ENCODE measurements at places on chromosomes 13 and 19. TPM values are rescaled to one million over a fixed set of nuclear protein-coding genes. Genes with fewer than 3 reads are reported as not detected.
A peak's percentile ranks its signal among the peaks of the same experiment; 100 is the strongest.

GRCh38 chr13:101576977-101577376 lies 124.5 kb downstream of the ITGBL1 start:
- DNase-seq: no peak

DNA sequence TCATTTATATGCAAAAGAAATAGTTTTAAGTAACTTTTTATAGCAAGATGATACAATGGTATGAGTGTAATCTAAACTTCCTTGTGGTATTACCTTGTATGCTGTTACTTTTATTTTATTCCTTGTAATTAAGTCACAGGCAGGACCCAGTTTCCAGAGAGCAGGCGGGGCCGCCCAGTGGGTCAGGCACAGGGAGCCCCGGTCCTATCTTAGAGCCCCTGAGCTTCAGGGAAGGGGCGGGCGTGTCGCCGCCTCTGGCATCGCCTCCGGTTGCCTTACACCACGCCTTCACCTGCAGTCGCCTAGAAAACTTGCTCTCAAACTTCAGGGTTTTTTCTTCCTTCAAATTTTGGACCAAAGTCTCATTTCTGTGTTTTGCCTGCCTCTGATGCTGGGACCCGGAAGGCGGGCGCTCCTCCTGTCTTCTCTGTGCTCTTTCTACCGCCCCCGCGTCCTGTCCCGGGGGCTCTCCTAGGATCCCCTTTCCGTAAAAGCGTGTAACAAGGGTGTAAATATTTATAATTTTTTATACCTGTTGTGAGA lies 10.2 kb downstream of the PLPPR3 start:
- no peak for DNase-seq

GRCh38 chr19:38506723-38507550 lies 73.4 kb downstream of the RYR1 start:
- DNase-seq: peak; percentile 9

- no peak for DNase-seq
Observed at GRCh38 chr13:28730762-28731161, 12.0 kb upstream of the SLC46A3 start.

- no peak for DNase-seq
Observed at GRCh38 chr13:99968521-99969452, 2.8 kb downstream of the ZIC5 start.

GRCh38 chr19:8571006-8571411 lies 6.2 kb downstream of the MYO1F start:
- no peak for DNase-seq

NCAN gene
- 0.05 TPM for polyA plus RNA-seq

DNA sequence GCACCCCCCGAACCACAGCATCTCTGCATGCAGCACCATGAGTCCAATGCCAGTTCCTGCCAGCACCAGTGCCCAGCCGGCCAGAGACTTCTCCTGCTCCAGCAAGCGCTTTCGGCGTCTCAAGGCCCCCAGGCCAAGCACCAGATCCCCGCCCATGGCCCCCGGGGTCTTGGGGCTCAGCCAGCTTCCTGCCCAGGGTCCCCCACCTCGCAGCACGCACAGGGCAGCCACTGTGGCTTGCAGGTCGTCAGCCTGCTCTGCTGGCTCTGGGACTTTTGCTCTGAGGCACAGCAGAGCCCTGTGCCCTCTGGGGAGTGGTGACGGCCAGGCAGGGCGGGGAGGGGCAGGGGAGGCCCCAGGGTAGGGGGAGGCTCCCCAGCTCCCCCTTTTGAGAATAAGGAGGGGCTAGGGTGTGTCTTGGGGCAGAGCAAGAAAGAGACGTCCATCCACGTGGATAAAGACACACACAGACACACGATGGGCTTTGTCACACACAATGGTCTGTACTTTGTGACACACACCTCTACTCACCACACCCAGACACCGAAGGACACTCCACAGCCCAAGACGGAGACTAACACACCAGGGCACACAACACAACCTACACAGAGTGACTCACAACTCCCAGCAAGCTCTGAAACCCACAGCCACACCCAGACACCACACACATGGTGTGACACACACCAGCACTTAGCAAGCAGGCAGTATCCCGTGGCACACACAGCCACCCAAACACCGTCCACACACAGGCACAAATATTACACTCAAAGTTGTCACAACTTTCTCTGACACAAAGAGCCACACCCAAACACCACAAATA lies at the start of gene KCNN4:
Gene KCNN4 (minus strand): TSS at position 268 of the 820 bp plus-strand sequence. CDS start 112 bp downstream, at position 156.
- DNase-seq: no peak

ZNF730 gene
- 15.7 TPM for polyA plus RNA-seq

ZNF726 gene
- 23.5 TPM for polyA plus RNA-seq

CPB2 gene
- 1.8 TPM for polyA plus RNA-seq

PPP1R37 gene
- polyA plus RNA-seq: 15.1 TPM

DNA sequence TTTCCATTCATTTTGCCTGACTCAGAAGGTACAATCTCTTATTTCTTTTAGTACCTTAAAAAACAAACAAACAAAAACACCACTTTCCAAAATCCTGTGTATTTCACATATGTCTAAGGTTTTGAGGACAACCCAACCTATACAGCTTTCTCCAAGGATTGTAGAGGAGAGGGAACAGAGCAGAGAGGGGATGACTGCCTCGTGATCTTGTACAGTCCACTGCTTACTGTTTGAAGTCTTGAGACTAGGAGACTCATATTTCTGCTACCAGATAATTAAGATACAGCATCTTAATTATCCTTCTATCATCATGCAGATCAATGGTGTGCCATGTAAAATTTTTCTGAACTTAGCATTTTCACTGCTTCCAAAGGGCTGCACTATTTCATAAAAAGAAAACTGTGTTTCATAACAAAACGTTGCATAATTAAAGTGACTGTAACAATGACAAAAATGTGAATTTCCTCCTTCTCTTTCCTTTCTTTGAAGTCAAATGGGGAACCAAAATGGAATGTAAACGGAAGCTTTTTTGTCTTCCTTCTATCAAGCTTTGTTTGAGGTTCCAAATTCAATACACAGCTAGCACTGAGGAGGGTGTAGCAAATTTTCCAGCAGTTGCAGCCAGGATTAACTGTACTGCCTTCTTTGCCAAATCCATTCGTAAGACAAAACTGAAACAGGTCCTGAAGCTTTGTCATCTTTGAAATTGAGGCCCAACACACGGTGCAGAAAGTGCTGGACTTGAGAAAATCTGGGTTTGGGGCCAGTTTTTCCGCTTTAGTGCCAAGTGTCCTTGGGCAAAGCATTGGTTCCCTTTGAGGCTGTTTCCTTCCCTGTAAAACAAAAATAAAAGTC lies 34.9 kb upstream of the RCBTB2 start:
- DNase-seq: peak; percentile 50

ZNF850 gene
- 2.8 TPM for polyA plus RNA-seq

GRCh38 chr19:10639836-10640235 lies 14.3 kb upstream of the ILF3 start:
- no peak for DNase-seq

GRCh38 chr19:40745402-40745780 lies 4.9 kb downstream of the ACTMAP start:
- DNase-seq: no peak

Data from right lung (tissue), 10 donors.